Activated T-helper 1 cell treated with anti-CD3 and anti-CD28 coated beads, Interleukin-2, amount 50 U/mL, for 16 hours (primary cell): ENCODE measurements at places on chromosomes 12 and 14.

DNA sequence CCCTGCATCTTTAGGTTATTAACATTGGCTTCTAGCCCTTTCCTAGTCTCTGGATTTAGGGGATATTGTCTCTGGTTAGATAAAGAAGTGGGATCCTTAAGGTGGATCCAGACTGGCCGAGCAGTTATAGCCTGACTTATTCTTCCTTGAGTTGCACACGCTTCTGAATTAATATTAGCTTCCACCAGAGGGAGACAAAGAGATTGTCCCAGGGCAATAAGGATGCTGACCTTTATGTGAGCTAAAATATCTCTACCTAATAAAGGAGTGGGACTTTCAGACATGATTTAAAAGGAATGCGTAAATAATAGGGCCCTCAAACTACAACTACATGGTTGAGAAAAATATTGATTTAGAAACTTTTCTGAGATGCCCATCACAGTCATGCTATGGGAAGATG, 139.7 kb downstream of the SLCO1B3 start:
- no peak for DNase-seq

DNA sequence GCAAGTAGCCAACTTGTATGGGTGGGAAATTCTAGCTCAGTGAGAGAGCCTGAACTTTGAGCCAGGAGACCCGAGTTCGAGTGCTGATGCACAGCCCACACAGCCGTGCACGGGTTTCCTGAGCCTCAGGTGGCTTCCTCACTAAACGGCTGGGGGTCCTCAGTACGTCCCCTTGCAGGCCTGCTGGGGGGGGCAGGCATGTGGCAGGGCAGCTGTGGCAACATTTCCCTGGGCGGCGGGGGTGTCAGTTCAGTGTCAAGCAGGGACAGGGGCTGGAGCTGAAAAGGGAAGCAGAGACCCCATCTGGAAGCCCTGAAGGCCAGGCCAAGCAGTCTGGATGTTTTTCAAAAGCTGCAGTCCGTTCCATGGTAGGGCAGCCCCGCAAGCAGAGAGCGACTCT, 14.6 kb upstream of the DIO3 start:
- no peak for DNase-seq

DNA sequence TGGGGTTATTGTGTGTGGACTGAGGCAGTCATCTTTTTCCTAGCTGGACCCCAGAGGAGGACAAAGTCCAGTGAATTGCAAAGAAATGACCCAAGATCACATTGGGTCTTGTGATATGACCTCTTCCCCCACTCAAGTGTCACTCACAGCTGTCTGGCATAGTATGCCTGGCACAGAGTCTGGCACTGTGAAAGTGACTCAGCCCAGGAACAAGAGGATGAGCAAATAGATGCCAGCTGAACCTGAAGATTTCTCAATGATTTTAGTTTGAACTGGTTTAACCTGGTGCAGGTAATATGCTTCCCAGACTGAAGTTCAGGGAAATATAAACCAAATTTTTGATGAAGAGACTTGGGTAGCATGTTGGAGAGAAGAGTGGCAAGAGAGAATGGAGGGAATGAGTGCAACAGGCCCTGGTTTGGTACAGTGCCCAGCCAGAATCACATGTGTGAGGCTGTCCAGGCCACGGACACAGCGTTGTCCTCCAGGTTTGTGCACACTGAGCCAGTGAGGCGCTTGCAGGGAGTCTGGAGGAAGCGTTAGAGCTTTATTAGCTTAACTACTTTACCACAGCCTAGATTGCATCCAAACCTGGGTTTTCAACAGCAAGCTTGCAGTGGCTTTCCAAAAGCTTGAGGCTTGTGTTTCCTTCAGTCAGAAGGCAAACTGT, 332.9 kb downstream of the NUAK1 start:
- no peak for DNase-seq

- no peak for DNase-seq
Observed at GRCh38 chr12:34297790-34298164, 275.5 kb downstream of the ALG10 start.

- DNase-seq: no peak
Observed at GRCh38 chr14:104778694-104779331, 16.7 kb downstream of the AKT1 start.

DNA sequence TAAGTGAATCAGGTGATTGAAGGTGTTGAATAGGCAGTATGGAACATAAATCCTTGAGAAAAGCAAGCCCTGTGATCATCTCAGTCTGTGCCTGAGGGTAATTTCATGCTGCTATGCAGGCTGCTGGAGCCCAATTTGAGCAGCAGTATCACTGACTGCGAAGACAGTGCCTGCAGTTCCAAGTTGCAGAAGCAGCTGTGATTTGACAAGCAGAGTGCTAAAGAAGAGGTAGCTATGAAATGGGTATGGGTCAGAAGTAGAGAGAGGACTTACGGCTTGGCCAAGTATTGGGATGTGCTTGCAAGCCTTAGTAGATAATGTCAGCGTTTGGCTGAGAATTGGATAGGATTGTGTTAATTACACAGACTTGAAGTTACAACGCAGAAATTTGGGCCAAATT, 22.5 kb downstream of the PIK3C2G start:
- no peak for DNase-seq

DNA sequence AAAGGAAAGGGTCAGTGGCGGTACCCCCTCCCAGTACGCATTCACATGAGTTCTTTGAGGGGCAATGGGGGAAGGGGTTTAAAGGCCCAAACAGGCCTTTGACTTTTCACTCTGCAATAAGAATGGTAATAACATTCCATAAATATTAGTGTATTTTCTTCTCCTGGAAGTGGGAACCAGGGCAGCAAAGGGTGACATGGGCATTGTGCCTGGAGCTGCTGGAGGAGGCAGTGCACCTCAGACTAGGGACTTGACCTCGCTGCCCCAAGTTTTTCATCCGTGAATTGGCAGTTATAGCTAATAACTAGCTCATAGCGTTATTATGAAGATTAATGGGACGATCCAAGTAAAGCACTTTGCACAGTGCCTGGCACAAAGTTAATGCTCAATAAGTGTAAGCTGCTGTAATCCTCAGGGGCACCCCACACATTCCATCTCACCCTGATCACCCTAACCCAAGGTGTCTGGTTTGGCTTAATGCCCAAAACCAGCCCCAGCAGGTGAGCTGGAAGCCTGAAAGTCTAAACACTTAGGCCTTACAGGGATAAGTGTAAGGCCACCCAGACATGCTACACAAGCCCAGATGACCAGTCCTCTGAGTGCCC, 2.8 kb upstream of the KCNH3 start:
- no peak for DNase-seq
